Mammary epithelial cell (primary cell): ENCODE measurements at places on chromosomes 2 and 18. TPM values are rescaled to one million over a fixed set of nuclear protein-coding genes. Genes with fewer than 3 reads are reported as not detected.

The GPR75 gene
- total RNA-seq: 2.9 and 4.7 TPM in 2 replicates

GRCh38 chr18:74609535-74609934 lies 11.9 kb downstream of the ZNF407 start:
- DNase-seq: peak; percentile 64

GRCh38 chr18:79465392-79465991 lies 69.8 kb downstream of the NFATC1 start:
- DNase-seq: no peak

DNA sequence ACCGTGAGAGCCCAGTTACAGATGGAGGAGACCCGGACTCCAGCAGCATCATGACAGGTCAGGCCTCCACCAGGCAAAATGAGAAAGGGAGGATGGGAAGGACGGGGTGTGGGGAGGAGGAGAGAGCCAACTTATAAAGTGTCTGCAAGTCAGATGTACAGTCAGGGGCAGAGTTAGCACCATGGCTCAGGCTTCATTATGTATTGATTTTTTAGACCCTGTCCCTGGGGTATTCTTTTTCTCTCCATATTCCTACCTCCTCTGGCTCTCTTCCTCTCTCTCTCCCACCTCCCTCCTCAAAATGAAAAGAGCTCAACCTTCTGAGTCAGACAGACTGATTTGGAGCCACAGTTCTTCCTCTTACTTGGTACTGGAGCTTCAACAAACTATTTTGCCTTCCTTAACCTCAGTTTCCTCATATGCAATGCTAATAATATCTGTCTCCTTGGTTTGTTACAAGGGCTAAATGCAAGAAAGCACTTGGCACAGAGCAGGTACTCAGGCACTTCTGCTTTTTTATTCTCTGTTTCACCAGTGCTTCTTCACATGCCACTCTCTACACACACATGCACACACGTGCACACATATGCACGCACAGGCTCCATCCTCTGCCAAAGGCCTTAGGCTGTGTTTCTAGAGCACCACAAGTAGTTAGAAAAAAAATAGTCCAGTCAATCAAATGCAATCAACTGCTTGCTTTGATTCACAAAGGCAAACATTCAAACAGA lies 92.3 kb upstream of the PKDCC start:
- no peak for DNase-seq

DNA sequence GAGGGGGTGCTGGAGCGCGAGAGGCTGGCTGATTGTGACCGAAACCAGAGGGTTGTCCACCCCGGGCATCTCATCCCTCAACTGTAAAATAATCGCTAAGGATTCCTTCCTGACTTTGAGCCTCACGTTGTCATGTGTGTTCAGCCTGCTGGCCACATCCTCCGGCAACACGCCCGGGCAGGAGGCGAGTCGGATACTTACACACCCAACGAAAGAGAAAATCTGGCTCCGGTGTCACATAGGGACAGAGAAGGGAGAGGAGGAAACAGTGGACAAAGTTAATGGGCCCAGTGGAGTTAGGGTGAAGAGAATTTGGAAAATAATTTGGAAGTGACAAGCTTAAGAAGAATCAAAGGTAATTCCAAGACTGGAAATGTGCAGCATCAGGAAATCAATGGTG lies 2.4 kb downstream of the TLX2 start:
- no peak for DNase-seq

DNA sequence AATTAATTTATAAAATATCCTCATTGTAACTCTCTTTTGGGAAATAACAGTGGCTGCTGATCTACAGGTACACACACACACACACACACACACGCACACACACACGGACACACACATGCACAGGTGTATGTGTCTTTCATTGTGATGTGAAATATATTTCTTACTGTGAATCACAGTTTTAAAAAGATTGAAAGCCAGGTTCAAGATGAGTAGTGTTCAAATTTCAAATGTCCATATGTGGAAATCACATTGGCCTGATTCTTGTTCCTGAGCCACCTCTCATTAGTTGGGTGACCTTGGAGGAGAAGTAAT lies 372.4 kb downstream of the ALK start:
- DNase-seq: no peak

DNA sequence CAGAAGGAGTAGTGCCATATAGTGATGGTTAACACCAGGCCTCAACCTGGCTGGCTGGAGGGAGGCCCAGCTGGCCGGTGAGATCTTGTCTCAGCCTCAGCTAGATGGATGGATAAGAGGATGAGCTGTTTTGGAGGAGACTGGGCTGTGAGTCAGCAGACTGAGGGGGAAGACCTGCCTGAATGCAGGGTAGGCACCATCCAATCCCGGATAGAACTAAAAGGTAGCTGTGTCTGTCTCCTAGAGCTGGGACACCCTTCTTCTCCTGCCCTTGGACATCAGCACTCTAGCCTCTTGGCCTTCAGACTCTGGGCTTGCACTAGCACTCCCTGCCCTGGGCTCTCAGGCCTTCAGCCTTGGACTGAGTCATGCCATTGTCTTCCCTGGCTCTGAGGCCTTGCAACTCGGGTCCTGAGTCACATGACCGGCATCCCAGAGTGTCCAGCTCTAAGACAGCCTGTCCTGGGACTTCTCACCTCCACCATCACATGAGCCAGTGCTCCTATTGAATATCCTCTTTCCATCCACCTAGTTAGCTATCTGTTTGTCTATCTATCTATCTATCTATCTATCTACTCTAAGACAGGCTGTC lies 131.3 kb downstream of the TPO start:
- peak; percentile 24 for DNase-seq

DNA sequence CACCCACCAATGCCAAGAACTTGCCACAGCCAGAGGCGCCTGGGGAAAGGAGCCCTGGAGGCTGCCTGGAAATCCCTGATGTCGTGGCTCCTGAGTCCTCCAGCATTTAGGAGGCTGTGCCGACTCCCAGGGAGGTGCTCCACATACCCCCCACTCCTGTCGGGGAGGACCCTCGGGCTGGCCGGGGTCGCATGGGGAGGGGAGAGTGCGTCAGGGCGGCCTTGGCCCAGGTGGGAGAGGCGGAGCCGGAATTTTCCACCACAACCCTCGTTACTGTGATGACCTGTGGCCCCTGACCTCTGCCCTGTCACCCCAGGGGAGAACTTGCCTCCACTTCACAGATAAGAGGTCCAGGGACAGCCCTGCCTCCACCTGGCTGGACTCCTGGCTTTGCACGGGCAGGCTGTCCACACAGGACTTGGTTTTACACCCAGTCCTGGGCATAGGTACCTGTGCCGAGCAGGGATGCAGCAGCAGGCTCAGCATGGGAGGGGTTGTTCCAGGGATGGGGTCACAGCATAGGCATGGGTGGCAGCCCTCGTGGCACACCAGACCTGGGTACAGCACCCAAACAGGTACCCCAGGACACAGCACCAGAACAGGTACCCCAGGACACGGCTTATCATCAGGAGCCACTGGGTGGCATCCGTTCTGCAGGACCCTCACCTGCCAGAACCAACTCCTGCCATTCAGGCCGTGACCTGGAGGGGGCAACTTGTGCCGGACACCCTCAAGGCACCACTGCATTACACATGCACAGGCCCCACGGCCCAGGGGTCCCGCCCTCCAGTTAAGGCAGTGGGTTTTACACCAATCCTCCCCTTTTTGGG lies 12.3 kb upstream of the AGXT start:
- no peak for DNase-seq

DNA sequence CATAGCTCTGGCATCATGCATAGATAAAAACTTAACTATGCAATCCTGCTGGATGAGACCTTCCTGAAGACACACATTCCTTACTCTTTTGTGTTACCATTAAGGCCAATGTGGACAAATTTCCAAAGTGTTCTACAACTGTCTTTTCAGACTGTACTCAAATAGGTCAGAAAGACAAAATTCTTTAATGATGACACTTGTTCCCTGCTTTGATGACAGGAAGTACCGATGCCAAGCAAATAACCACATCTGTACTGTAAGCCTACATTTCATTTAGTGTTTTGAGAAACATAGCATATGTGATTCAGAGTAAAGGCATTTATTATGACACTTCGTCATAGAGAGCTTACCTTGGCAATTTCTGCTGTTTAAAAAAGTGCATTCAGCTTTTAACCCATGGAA lies 55.0 kb downstream of the PMAIP1 start:
- DNase-seq: peak; percentile 74

The HYCC2 gene
- 15.0 and 17.2 TPM in 2 replicates for total RNA-seq

GRCh38 chr2:42558827-42559226 lies 9.6 kb upstream of the MTA3 start:
- peak; percentile 19 for DNase-seq

GRCh38 chr18:8794934-8795280 lies 89.6 kb downstream of the MTCL1 start:
- no peak for DNase-seq

The EVA1A gene
- total RNA-seq: 19.2 TPM

DNA sequence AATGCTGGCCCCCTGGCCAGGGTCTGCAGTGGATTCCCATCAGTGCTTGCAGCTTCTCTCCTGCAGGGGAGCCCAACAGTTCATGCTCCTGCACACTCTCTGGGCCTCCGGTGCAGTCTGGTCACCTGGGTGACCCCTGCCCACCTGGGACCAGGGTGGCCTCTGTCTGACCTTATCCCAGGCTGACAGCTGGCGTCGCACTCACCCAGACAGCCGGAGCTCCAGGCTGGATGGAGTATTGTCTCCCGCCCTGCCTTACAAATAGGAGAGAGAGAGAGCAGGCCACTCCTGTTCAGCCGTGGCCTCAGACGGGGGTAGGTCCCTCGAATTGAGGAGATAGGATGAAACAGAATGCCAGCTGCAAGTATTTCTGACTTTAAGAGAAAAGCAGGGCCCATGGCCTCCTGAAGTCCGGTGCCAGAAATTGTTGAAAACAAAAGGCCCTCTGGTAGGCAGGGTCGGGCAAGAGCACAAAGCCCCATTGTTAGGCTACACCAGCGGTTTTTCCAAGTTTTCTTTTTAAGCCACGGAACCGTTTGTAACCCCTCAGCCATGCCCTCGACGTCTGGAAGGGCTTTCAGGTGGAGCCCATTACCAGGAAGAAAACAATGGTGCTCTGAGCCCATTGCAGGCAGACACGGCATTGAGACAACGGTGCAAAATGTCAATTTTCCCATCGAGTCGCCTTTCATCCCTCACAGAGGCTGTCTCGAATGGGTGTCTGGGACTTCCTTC lies 258.4 kb downstream of the BCL11A start:
- no peak for DNase-seq

DNA sequence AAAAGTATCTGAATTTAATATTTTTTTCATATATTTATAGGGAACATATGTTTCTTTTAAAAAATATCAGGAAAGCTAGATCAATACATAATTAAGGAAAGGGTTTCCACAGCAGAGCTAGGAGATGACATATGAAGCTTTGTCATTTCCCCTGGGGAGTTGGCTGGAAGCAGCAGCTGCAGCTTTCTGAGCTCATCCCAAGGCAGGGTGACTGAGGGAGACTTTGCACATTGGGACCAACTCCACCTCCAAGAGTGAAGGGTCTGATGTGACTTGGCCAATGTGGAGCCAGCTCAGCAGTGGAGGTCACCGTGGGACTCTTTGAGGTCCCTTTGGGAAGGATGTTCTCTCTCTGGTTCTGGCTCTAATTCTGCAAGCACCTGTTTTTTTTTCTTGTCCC lies 315.1 kb downstream of the RDH14 start:
- DNase-seq: no peak

- DNase-seq: no peak
These were observed 14.8 kb downstream of the ERBB4 start for GRCh38 chr2:212523756-212524155.

DNA sequence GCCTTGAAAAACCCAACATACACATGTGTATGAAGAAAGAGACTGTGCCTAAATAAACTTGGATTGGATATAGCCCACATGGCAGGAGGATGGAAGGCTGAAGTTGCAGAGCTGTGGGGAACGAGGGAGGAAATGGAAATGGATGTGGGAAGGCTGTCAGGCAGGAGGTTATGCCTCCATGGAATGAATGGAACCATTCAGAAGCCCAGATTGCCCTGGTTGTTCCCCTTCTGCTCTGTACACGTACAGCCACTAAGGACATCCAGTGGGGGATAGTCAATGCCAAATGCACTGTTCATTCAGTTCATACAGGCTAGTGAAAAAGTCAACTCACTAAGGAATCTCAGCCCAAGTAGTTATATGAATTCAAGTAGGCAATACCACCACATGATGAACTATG lies 463.7 kb downstream of the TNS1 start:
- DNase-seq: no peak

The DES gene
- total RNA-seq: not detected in 2 replicates

The PROC gene
- 1.4 TPM in 1 of 2 replicates, not detected in the other for total RNA-seq

- no peak for DNase-seq
These were observed 5.9 kb downstream of the SRSF7 start for GRCh38 chr2:38745267-38745666.

The LHCGR gene
- total RNA-seq: not detected

The PDE6D gene
- total RNA-seq: 15.7 and 16.2 TPM in 2 replicates

The SNTG2 gene
- total RNA-seq: not detected

DNA sequence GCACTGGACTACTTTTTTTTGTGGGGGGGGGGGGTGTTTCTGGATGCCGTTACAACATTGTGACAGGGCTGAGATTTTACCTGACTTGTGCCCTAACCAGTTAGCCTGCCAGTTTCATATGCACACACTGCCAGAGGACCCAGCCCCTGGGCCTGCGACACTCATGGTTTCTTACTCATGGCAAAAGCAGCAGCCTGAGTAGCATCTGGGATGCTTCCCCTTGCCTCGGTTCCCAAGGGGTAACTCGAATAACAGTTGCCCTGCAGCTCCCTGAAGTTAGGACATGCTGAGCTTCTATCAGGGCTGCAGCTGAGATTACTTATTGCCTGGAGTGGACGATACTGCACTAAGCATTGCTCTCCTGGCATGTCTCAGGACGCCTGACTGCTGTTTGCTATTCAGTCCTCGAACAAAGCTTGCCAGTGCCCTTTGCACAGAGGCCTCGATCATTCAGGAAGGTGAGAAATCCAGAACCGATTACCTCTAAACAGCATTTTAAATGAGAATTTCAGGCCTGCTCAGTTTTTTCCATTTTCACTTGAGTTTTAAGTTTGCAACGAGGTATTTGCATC lies 47.9 kb downstream of the TRPM8 start:
- no peak for DNase-seq

DNA sequence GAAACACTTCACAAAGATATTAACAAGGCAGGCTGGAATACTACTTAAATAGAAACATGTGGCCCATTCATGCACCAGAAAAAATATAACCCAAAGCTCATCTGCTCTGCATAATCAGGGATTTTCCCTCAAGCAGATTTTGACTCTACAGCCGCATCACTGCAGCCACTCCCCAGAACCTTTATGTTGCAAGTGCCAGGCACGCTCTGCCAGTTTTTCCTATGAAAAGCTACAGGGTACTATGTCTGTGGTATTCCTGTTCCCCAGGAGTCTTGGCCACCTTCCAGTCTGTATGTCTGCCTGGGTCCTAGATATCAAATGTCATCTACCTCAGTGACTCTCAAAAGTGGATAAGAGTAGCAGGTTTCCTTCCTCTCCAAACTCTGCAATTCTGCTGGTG lies 3.8 kb downstream of the COA5 start:
- DNase-seq: no peak
